ENCODE measurements at places on chromosomes 1 and 21.

GRCh38 chr1:221664253-221664652 lies 77.6 kb downstream of the DUSP10 start:
- peak; percentile 28 for DNase-seq

GRCh38 chr1:203556047-203556851 lies 62.3 kb downstream of the OPTC start:
- DNase-seq = no peak

DNA sequence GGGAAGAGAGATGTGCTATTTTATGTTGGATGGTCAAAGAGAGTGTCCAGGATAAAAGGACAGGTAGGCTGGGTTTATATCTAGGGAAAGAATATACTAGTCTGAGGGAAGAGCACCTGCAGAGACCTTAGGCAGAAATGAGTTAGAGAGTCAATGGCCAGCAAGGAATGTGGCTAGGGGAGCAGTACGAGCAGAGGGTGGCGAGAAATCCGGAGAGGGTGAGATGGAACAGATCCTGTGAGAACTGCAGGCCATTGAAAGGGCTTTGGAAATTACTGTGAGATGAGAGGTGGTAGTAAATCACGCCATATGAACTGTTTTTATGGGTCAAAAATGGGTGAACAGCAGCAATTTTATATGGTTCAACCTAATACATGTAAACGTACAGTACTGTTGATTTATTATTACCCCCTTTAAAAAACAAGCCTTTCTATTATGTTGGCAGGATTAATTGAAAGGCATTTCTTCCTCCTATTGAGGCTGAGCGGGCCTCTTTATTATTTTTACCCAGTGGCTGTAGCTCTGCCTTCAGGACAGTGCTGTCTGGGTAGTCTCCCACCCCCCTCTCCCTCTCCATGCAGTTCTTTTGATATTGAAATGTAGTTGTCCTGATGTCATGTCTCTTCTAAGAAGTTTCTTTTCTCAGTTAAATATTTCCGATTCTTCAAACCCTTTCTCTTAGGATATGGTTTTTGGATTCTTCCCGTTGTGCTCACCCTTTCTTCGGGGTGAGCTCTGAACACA lies 75.2 kb upstream of the CD1D start:
- no peak for DNase-seq

DNA sequence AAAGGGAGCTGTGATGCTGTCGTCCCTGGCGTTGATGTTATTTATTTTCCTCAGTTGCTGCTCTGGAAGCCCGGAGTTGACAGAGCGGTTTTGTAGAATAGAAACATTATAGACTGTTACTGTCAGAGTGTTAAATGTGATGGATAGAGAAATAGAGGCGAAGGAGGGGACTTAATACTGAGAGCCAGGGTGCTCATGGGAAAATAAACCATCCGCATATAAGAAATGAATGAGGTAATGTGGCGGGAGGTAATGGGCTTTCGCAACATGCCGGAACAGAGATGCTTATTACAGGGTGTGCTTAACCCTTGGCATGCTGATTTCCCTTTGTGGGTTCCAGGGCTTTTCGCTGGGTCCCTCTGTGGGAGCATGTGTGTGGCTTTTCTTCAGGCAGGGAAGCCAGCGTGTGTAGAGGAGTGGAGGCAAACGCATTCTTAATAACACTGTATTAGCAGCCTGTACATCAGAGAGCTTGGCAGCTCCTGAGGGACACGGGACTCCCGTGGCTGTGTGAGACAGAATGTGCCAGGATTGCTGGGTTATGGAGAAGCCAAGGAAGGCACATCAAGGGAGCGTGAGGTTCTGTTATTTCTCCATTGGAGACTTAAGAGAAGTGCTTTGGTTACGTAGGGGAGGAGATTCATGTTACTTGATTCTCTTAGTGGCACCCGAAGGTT lies 141.0 kb downstream of the PBX1 start:
- no peak for DNase-seq

- DNase-seq = peak; percentile 29
These were observed 500.3 kb upstream of the C1orf87 start for GRCh38 chr1:60573726-60574409.

DNA sequence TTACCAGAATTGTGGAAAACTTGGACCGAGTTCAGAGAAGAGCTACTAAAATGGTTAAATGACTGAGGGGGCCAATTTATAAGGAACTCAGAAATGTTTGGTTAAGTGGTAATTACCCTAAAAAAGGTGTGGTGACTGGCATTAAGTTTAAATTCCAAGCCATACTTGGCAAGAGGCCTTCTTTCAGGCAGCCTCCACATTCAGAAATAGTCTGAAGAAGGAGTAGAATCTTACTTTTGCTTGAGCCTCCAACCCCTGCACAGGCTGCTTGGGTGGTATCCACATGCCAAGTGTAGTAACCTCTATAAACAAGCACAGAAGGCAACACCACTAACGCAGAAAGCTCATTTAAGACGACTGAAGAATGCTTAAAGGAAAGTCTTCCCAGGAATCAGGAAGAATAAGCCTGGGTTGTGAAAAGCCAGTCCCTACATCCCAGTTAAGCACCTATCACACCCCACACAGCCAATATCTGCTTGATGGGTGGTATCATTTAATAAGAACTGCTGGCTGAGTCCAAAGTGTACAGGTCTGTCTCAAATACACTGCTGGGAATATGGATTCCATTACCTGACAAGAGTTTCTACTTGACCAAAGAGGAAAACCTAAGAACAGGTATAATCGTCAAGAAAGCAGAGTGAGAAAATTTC lies 13.7 kb upstream of the GORAB start:
- no peak for DNase-seq

DNA sequence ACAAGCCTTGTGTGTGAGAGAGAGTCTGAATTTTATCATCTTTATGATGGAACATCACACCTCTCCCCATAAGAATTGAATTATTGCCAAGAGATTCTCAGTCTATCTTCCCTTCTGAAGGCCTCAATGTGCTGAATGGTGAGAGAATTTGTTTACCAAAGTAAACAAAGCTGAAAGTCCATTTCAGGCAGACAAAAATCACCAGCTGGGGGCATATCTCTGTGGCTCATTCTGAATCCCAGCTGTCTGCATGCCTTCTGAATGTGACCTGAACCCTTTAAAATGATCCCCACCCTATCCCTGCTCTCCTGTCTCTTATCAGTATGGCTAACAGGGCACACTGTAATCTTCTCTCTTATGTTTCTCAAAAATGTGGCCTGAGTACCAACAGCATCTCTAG lies 99.1 kb upstream of the CAMK1G start:
- DNase-seq = no peak
